Kidney capillary endothelial cell (primary cell): ENCODE measurements at places on chromosomes 2 and 18.

- DNase-seq, result no peak
Measured at GRCh38 chr2:150477347-150477746, 10.1 kb downstream of the RND3 start.

- DNase-seq, result no peak
Measured at GRCh38 chr2:218567797-218568189, 358 bp downstream of the USP37 start.

- DNase-seq, result no peak
Measured at GRCh38 chr2:8431446-8432125, 250.3 kb upstream of the ID2 start.

DNA sequence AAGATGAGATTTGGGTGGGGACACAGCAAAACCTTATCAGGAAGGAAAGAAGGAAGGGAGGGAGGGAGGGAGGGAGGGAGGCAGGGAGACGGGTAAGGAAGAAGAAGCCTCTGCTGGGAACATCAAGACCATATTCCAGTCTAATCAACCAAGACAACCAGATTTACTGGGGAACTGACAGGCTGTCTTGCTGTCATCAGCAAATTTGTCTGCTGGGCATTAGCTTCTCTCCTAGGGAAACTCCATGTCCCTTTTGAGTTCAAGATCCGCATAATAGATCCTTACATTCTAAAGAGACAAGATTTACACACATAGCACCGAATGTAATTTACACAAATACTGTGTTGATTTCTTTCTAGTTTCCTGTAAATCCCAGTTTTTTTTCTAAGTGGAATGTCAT is 1618.9 kb upstream of the ZEB2 start:
- DNase-seq, result no peak

DNA sequence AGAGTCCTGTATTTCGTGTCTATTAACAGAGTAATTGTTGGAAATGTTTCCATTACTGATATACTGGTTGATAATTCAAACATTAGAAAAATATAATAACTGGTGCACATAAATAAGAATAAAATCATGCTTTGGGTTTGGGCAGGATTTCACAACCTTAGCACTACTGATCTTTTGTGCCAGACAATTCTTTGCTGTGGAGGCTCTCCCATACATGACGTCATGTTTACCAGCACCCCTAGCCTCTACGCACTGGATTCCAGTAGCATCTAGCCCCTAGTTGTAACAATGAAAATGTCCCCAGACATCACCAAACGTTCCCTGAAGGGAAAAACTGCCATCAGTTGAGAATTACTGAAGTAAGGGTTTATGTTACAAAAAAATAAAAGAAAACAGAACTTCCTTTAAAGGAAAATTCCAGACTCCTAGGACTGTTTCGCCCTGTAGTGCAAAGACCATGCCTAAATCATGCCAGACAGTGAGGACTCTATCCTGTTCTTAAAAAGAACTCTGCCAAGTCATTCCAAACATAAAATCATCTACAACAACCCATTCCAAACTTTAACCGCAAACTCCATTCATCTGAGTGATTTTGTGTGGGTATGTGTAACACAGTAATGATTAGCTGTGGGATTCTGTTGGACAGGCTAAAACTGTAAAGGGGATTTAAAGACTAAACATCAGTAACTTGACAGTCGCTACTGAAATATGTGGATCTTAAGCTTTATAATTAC is 313.4 kb upstream of the CCDC68 start:
- no peak for DNase-seq

- DNase-seq, result no peak
Measured at GRCh38 chr2:217160978-217161973, 301.4 kb upstream of the TNP1 start.

DNA sequence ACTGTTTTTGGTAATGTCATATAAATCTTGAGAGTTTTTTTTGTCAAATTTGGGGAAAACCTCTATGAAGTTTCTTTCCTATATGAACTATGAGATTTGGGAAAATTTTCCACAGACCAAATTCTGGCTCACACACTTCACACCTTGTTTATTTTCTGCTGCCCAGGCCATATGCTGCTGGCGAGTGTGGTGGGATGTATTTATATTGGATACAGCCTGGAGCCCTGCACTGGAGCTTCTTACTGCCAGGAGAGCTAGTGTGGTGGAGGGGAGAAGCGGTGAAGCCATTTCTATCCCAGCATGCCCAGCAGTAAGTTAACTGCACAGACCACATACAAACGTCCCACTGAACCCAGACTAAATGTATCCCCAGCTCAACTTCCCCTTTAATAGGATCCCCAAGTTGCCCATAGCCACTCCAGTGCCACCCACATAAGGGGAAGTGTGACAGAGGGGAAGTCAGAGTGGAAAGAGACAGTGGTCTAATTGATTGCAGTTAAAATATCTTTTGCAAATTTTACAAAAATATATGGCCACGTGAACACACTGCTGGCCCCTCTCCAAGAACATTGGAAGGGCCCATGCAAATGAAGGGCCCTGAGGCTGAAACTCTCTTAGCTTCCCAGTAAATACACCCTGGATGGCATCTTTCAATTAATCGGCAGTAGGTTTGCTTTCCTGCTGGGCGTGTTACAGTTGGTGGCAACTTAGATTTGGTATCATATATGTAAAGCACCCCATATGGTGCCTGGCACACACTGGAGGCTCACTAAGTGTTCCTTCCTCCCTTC is 146.6 kb upstream of the ITGA6 start:
- DNase-seq, result no peak

DNA sequence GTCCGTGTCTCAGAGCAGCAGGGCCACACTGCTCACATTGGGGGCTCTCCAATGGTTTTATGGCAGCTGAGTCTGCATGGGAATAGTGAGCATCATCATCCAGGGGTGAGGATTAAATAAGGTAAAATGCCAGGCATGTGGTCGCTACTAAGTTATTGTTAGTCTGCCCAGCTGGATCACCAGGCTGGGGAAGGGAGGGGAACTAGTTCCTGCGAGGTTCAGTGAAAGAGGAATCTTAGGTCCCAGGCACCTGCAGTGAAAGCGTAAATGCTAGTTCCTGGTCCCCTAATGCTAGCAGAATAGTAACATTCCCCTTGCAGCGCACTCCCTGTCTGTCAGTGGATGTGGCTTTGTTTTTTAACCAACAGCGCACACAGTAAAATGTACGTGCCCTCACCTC is 60.1 kb downstream of the ARHGEF4 start:
- DNase-seq, result no peak

DNA sequence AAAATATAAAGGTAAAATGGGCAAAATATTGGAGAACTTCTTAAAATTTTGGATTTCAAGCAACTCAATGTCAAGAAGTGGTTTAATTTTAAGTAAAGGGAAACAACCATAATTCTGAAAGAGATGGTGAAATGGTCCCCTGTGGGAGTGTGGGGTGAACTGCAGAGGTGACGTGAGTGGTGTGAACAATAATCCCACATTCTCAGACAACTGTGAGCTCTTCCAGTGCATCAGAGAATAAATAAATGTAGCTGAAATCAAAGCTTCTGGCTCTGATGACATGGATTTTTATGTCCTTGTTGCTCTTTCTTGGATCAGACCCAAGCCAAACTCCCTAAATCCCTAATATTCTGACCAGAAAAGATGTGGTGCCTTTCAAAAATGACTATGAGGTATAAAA is 672.7 kb downstream of the ZEB2 start:
- no peak for DNase-seq

- no peak for DNase-seq
Measured at GRCh38 chr2:102235042-102235473, 48.2 kb downstream of the IL1RL2 start.

DNA sequence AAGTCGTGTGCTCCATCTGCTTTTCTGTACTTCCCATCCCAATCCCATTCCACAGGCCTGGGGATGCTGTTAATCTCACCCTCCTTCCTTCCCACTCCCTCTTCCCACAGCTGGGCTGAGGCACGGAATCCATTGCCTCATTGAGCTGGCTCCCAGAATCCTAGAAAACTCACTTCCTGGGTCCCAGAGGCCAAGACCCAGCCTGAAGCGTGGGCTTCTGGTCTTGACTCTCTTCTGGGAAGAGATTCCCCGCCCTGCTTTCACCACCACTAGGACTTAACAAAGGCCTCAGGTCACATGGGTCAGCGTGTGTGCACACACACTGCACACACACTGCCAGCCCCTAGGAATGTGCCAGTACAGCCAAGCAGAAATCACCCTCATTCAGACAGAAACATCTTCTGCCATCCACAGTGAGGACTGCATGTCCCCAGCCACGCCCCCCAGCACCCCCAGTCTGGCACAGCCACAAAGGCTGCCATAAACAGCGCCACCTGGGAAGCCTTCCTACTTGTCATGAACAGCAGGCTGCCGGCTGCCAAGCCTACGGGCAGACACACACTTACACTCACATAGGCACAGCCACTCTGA is 165.8 kb downstream of the TNS1 start:
- DNase-seq, result no peak

DNA sequence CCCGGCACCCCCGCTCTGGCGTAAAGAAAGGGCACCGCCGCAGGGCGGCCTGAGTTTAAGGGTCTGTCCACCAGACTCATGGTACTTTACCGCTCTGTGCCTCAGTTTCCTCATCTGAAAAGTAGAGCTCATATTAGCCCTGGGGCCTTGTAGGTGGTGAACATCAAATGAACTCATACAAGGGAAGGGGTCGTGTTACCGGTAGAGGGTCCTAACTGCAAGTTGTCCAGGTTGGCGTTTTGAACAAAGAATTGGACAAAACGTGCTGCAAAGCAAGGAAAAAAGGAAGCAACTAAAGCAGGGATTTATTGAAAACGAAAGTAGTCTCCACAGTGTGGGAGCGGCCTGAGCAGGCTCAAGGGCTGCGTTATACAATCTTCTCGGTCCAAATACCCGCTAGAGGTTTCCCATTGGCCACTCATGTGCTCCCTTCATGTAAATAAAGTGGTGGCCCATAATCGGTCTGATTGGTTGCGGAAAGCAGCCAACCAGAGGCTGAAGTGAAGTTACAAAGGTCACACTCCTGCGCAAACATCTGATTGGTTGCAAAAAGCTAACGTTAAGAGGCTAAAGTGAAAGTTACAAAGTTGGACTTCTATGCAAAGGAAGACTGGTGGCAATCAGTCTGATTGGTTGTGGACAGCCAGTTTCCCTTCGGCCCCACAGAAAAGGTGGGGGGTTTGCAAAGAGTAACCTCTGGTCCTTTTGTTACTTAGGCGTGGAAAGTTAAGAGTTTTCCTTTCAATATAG is 80.7 kb upstream of the LDLRAD4 start:
- no peak for DNase-seq

- DNase-seq, result no peak
Measured at GRCh38 chr2:217954469-217954868, 48.3 kb downstream of the TNS1 start.

DNA sequence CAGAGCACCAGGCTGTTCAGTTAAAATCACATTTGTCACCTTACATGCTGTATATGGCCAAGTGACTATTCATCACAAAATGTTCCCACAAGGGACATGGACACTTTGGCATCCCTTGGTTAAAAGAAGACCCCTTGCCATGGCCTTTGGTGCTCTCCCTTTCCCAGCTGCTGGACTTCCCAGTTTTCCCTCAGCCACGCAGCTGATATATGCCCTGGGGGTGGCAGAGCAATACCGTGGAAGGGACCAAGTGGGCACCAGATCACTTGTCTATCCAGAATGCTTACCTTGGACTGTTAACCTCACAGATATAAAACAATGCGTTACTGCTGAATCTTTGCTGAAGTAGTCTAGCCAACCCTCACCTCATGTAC is 35.3 kb downstream of the PAIP2B start:
- no peak for DNase-seq

GRCh38 chr2:218811382-218811781 is 20.2 kb downstream of the PRKAG3 start:
- DNase-seq, result no peak

GRCh38 chr2:151475071-151475470 is 65.4 kb downstream of the RIF1 start:
- no peak for DNase-seq

GRCh38 chr2:189047171-189047888 is 73.2 kb downstream of the COL3A1 start:
- no peak for DNase-seq

GRCh38 chr2:196101325-196101991 is 32.8 kb upstream of the DNAH7 start:
- DNase-seq, result no peak

DNA sequence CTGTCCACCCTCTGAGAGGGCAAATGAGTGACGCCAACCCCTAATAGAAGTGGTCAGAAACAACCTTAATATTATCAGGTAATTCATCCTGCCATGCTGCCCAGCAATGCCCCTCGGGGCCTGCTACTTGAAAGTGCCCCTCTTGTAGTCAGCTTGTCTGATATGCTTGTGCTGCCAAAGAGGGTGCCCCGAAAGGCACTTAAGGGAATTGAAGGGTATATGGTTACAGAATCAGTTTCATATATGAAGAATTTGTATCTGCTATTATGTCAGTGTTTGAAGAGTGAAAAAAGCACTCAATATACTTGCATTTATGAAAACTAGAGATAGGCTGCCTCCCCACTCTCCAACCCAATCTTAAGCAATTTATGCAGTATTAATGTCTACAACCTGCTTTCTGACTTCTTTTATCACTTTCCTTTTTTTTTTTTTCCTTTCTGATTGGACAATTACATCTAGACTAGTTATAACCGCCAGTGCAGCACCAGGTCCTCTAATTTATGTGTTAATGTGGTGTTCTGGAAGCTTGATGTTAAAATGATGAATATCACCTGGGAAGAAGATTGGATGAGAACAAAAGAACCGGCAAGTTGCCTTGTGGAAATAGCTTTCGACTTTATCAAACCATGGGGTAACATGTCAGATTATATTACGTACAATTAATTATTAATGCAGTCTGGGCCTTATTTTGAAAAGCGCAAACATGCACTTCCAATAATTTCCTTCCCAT is 646.9 kb upstream of the ACVR2A start:
- DNase-seq, result no peak

- no peak for DNase-seq
Measured at GRCh38 chr2:121171625-121172119, 113.3 kb downstream of the TFCP2L1 start.

GRCh38 chr2:129369437-129369836 is 610.0 kb upstream of the RAB6C start:
- DNase-seq, result no peak

GRCh38 chr2:146235158-146235557 is 1609.7 kb upstream of the ACVR2A start:
- DNase-seq, result no peak

DNA sequence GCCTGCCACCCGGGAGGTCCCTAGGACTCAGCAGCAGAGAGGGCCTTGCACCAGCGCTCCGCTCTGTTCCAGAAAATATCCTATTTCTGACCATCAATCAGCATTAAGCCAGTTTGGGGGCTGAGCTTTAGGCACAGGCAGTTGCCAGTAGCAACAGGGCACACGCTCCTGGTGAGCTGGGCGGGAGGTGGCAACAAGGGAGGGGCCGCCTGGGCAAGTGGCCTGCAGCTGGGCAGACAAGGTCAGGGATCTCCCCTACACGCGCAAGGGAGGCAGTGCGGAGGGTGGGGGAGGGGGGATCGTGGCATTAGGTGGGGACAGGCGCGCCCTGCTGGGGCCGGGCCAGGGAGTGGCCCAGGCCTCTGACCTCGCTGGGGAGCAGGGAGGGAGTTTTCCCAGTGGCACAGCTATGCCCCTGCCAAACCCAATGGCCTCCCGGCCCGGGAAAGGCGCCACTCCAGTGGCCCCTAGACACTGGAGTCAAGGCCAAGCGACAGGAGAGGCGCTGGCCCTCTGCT is 302.8 kb downstream of the NCKAP5 start:
- DNase-seq, result no peak

GRCh38 chr2:28333606-28334526 is 58.8 kb upstream of the FOSL2 start:
- no peak for DNase-seq
